CD4-positive, alpha-beta T cell treated with Interferon alpha-2 for 1 hour (primary cell): ENCODE measurements at places on chromosomes 6 and 20.
A peak's percentile ranks its signal among the peaks of the same experiment; 100 is the strongest.

GRCh38 chr20:32206760-32207625 is 550 bp downstream of the PLAGL2 start:
- no peak for DNase-seq

DNA sequence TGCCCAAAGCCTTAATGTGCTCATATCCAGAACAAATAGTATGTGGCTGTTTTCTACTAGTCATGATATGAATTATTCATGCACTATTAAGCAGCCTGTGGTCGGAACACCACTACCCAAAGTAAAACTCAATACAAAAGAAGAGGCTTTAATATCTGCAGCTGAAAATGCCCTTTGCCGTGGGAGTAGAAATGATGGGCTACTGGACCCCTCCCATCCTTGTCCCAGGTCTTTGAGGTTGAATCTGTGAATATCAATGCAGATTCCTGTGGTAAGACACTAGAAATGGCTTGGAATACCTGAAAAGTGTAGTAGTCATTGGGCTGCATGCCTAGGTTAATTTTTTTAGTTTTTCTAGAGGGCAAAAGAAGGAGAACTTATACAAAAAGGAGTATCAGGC is 303.7 kb downstream of the TBC1D7 start:
- no peak for DNase-seq

GRCh38 chr6:21135484-21136013 is 458.0 kb upstream of the SOX4 start:
- DNase-seq, result no peak

DNA sequence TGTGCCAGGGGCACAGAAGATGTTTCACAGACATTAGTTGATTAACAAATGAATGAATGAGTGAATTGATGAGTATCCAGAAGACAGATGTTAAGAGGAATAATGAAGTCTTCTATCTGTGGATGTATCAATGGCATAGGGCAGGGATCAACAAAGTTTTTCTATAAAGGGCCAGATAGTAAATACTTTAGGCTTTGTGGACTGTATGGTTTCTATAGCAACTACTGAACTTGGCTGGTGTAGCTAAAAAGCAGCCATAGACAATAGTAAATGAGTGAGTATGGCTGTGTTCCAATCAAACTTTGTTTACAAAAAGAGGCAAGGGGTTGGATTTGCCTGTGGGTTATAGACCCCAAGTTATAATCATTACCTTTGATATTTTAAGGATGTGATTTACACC is 144.0 kb downstream of the PRL start:
- no peak for DNase-seq

DNA sequence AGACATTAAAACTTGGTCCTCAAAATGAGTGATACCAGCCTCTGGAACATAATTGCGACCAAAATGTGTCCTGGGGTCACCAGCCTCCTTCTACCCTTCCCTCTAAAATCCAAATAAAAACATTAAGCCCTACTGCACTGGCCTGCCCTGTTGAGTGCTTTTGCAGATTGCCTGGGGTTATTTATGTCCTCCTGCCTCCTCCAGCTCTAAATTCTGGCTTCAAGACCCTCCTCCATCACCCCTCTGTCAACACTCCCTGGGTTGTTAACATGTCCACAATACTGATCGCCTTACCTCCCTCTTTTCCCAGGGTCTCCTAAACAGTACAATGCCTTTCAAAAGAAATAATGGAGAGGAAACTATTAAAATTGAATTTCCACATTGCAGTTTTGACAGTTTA is 327.5 kb downstream of the NRN1 start:
- no peak for DNase-seq

- DNase-seq, result no peak
Measured at GRCh38 chr20:41619360-41620100, 1.4 kb upstream of the CHD6 start.

- no peak for DNase-seq
Measured at GRCh38 chr6:112016320-112016719, 37.6 kb upstream of the CCN6 start.

DNA sequence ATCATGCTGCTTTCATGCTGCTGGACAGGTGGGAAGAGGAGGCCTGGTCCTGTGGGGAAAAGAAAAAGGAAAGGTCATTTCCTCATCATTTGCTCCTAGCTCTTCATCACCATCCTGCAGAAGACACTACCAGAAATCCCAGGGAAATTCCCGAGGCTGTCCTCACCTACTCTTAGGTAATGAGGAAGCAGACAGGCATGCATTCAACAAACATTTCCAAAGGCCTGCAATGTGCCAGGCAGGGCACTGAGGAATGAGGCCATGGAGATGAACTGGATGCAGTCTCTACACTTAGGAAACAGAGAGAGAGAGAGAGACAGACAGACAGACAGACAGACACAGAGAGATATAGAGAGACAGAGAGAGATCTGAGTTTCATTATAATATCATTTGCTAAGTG is 83.0 kb upstream of the MRPS10 start:
- no peak for DNase-seq

- peak; percentile 24 for DNase-seq
Measured at GRCh38 chr20:36399147-36399968, 93.2 kb downstream of the DLGAP4 start.
